ENCODE measurements at places on chromosomes 3 and 15.
A peak's percentile ranks its signal among the peaks of the same experiment; 100 is the strongest.

- peak; percentile 58 for DNase-seq
These were observed 37.1 kb upstream of the ARNT2 start for GRCh38 chr15:80367094-80367493.

DNA sequence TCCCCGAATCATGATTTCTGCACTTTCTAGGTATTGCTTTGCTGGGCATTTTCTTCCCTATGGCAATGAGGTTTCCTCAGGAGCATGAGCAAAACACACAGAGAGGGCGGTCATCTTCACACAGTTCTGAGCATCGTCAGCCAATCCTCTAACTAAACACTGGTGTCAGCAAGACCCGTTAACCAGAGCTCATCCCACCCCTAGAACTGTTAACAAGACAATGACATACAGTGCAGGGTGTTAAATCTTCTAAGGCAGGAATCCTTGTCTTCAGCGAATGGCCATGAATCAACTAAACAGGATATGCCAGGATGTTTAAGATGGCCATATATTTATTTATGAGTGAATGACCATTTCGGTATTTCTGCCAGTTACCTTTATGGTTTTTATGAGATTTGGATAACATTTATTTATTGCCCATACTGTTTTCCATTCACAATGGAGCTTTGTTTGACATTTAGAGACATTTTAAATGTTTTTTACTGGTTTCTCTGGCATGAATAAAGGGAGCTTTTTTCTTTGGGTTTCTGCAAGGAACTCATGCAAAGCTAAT, 411.5 kb upstream of the PROK2 start:
- DNase-seq = no peak

DNA sequence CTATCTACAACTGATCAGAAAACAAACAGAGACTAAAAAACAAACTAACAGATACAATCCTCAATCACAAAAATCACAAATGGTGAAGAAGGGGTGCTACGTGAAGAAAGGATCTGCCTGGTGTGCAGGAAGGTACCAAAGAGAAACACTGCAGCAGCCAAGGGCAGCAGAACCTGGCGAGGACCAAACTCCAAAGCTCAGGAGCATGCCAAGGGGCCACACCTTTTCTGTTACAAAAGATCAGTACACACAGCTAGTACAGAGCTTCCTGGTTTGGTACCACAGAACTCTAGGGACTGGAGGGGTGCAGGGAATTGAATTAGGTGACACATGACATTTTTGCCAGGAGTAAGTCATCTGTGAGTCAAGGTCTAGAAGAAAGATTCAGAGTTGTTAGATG, 107.4 kb upstream of the GRM7 start:
- DNase-seq = no peak

- DNase-seq = no peak
These were observed 2.0 kb upstream of the GANC start for GRCh38 chr15:42270996-42271395.

GRCh38 chr3:133106169-133106568, 68.0 kb downstream of the TMEM108 start:
- DNase-seq = no peak

GRCh38 chr3:120192579-120192978, 92.4 kb downstream of the GPR156 start:
- no peak for DNase-seq

- peak; percentile 52 for DNase-seq
These were observed 48.7 kb downstream of the NMNAT3 start for GRCh38 chr3:139629033-139629432.

- DNase-seq = no peak
These were observed 8.2 kb upstream of the SENP7 start for GRCh38 chr3:101521211-101521701.

- peak; percentile 7 for DNase-seq
These were observed 1.1 kb upstream of the ALCAM start for GRCh38 chr3:105365391-105366325.

DNA sequence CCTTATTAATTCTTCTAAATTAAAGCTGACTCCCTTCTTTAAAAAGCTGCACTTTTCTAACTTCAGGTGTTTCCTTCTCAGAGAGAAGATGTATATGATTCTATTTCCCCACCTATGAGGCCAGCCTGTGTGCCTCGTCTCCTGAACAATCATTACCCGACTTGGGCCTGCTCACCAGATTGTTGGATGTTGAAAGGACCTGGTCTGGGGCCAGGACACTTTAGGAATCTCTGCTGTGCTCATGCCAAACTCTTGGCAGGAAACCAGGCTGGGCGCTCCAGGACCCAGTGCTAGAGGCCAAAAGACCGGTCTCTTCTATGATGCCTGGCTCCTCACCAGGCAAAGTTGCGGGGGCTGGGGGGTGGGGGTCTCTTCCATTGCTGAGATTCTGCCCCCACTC, 16.9 kb upstream of the LRRC31 start:
- DNase-seq = no peak
